Activated CD4-positive, alpha-beta T cell treated with anti-CD3 and anti-CD28 coated beads, Interleukin-2, amount 50 U/mL, for 48 hours (primary cell): ENCODE measurements at places on chromosomes 4 and X.

DNA sequence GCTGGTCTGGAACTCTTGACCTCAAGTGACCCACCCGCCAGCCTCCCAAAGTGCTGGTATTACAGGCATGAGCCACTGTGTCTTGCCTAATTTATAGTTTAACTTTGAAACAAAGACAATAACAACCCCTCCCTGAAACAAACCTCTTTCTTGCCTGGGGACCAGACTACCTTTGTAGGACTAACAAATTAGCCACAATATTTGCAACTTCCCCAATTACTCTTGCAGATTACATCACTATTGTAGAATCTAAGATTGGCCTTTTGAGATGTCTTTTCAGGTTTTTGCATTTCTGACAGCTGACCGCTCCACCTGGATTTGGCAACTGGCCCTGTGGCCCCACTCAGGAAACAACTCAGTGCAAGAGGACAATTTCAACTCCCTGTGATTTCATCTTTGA is 84.8 kb downstream of the AKAP4 start:
- no peak for DNase-seq

DNA sequence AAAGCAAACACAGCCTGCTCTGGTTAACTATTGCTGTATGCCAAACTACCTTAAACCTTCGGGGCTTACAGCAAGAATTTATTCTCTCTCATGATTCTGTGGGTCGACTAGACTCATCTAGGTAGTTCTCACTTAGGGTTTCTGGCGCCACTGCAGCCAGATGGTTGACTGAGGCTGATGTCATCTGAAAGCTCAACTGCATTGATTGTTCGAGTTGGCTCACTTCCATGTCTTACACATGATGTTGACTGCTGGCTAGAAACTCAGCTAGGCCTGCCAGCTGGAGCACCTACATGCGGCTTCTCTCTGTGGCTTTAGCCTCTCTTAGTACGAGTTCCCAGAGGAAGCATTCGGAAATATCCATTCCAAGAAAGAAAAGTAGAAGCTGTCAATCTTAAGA is 103.2 kb downstream of the SRPX start:
- no peak for DNase-seq

- peak; percentile 73 for DNase-seq
Measured at GRCh38 chr4:3201718-3202702, 46.9 kb upstream of the MSANTD1 start.

DNA sequence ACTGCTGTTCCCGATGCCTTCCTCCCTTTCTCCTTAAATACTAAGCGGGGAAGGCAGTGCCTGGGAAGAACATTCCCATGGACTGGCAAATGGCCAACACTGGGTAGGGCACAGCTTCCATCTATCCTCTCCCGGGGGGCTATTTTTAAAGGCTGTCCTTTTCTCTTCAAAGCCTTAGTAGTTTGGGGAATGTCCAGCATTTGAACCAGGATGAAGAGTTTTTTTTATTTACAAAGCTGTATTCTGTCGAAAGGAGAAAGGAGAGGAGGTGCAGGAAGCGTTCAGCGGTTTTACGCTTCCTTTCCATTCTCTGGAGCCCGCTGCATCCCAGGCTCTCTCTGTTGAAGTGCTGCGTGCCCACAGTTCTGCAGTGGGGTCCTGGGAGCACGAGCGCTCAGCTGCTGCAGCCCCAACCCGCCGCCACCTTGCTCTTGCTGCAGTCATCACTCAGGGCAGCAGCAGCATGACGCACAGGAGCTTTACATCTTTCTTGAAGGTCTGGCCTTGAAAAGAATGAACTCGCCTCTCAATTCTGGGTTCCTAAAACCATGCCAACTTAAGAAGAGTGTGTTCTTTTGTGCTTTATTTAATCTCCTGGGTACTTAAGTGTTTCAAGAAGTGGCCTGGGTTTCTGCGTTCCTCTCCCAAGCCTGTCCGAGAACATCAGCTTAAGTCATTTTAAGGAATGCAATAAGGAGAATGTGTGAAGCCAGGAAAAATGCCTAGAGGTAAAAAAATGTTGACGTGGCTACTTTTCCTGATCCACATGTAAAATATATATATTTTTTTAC is 427.2 kb downstream of the MAPK10 start:
- DNase-seq: no peak

DNA sequence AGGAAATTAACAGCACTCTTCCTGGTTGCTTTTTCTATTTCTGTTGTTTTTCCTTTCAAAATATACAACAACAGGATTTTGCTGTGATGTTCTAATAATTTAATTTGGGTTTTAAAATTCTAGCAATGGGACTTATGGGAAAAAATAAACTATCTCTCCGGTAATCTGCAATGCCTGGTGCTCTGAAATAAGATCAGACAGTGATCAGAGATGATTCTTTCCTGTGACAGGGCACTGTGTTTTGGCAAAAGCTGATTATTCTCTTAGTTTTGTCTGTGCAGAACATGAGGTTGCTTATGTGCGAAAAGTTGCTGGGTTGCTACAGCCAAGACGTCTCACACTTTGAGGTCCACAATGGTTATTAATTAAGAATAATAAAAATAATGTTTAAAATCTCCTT is 291.7 kb downstream of the FBXO8 start:
- DNase-seq: no peak

GRCh38 chr4:151744614-151745013 is 16.2 kb downstream of the GATB start:
- no peak for DNase-seq

DNA sequence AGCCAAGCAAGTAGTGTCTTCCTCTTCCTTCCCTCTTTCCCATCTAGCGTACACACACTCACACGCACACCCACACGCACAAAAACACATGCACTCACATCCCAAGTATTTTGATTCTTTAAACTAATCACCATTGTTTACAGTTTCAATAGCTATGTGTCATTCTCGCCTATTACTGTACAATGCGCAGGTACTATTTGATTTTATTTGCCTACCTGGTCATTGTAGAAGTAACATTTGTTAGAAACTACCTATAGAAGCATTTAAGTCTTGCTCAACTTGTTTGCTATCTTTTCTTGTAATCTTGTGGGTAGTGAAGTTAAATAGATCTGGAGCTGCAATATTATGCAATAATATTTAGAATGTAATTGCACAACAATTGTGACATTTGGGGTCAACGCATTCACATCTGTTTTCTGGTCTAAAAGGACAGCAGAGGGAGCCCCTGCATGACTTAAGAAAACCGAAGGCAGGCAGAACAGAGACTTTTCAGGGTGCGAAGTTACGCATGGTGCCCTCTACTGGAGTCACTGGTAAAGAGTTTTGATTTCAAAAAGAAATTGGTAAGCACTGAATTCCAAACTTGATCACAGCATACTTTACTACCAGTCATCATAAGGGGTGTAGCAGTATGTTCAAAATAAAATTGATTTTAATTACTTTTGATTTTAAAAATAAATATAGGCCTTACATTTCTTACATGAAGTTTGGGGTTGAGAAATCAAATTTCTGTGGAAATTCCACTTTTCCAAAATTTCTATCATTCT is 503.3 kb upstream of the FAM241A start:
- peak; percentile 18 for DNase-seq

GRCh38 chr4:183260491-183261151 is 59.5 kb downstream of the CLDN22 start:
- DNase-seq: no peak

- no peak for DNase-seq
Measured at GRCh38 chrX:125203365-125203736, 116.3 kb upstream of the TEX13C start.

GRCh38 chr4:4637710-4638109 is 95.9 kb upstream of the STX18 start:
- DNase-seq: peak; percentile 13

- DNase-seq: no peak
Measured at GRCh38 chrX:65630771-65631170, 36.7 kb upstream of the MSN start.

GRCh38 chrX:151825925-151826485 is 86.7 kb upstream of the MAGEA4 start:
- no peak for DNase-seq

GRCh38 chr4:154958621-154959358 is 177.7 kb downstream of the RBM46 start:
- DNase-seq: no peak

DNA sequence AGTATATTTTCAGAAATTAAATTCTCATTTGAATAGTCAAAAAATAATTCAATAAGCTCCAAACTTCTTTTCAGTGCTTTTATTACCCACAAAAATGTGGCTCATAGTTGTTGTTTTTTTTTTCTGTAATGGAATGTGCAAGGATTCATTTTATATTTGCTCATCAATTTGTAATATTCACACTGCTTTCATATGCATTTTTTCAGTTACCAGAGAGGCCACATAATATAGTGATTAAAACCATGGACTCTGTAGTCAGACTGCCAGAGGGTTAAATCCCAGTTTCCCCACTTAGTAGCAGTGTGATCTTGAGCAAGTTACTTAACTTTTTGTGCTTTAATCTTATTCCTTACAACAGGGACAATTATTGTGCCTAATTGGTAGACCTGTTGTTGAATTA is 64.5 kb downstream of the FAM9B start:
- DNase-seq: no peak

DNA sequence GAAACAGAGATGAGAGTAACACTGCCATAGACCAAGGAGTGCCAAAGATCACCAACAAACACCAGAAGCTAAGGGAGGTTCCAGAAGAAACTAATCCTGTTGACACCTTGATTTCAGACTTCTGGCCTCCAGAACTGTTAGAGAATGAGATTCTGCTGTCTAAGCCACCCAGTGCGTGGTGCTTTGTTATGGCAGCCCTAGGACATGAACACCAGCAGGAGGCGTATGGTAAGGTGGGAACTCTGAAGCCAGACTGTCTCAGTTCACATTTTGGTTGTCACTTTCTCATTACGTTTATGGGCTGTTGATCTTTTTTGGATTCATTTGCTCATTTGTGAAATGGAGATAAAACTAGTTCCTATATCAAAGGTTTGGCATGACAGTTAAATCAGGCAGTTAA is 142.9 kb downstream of the DCHS2 start:
- no peak for DNase-seq

DNA sequence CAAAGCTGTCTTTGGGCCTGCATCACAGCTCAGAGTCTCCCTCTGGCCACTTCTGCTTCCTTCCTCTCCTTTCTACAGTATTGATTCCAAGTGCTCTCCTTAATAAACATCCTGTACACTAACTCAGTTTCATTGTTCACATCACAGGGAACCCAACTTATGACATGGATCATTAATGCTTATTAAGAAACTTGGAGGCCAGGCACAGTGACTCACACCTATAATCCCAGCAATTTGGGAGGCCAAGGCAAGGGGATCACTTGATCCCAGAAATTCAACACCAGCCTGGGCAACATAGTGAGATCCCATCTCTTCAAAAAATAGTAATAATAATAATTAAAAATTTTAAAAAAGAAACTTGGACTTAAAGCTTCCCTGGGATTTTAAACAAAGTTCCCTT is 89.2 kb upstream of the EFHC2 start:
- no peak for DNase-seq

- no peak for DNase-seq
Measured at GRCh38 chr4:150181536-150181935, 103.3 kb downstream of the DCLK2 start.

DNA sequence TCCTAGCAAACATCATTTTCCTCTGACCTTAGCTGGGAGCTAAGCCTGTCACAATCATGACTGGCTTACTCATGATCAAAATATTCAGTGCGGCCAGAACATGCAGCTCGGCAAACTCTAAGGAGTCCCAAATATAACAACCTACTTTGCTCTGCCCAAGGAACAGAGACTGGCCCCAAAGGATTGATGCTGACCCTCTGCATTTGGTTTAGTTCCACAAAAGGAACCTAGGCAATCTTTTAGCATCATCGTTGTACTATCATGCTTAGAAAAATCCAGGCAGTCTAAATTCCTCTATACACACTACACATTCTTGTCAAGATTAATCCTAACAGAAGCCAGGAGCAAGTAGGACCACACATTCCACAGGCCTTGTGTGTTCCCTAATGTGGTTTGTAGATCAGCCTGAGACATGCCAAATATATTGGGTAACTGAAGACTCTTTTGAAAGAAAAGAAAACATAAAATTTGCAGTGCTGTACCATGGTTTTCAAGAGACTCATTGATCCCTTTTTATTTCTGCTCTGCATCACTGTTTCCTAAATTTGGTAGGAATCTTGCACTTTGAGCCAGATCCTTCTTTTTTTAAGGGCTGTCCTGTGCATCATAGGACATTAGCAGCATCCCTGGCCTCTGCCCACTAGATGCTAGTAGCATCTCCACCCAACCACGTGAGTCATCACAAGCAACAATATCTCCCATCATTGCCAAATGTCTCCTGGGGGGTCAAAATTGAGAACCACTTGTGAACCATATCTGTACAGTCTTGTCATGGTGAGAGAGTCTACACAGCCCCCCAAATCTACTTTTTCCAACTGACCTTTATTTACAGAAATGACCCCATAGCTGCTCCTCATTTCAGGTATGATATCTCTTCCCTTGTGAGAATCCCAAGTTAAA is 17.6 kb upstream of the CC2D2A start:
- DNase-seq: no peak

GRCh38 chr4:74013264-74013663 is 14.8 kb upstream of the CXCL5 start:
- DNase-seq: no peak

DNA sequence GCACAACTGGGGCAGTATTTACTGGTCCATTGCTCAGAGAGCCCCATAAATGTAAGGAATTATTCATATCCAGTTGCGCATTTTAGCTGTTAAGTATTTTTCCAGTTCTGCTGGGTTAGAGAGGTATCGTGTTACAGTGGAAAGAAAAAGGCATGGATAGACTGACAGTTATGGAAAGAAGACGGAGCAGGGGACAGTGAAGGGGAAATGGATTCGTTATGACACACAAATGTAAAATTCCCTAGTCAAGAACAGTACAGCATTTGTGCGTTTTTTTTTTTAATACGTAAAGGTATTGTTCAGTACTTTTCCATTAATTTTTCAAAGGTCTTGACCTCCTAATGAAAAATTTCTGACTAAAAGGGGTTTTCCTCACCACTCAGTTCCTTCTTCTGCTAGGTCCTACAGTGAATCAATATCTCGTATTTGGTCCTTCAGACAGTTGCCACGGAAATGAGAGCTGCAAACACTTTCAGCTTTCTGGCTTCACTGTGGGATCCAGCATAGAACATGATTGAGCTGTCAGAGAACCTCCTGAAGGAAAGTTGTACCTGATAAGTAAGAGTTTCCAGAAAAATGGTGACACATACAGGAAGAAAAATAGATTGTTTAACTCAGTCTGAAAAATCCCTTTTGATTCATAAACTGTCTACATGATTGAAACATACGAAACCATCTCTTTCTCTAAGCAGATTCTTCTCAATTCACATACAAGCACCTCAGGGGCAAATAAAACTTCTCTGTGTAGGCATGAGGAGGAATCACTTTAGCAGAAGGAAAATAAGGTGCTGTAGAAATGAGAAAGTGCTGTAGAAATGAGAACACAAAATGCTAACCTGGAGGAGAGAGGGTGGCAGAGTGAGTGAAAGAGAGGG is 21.8 kb upstream of the BBS12 start:
- no peak for DNase-seq

DNA sequence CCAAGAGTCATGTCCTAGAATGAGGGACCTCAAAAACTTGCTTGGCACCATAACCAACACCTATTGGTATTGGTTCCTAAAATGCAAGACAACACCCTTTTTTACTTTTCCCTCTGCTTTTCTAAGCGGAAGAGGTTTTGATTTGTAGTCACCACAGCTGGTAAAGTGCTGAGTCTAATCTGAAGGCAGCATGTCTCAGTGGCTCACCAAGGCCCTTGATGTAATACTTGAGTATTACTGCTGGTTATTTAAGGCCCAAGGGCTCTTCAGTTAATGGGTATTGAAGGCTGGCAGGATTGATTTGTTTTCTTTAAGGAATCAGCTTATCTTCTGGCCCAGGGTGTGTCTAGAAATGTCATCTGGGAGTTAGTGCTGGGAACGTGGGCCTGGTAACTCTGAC is 735.1 kb downstream of the GLUD2 start:
- DNase-seq: no peak
